ENCODE measurements at places on chromosomes 16 and 17.

- DNase-seq = no peak
Observed at GRCh38 chr16:50099957-50100648, 34.3 kb downstream of the HEATR3 start.

DNA sequence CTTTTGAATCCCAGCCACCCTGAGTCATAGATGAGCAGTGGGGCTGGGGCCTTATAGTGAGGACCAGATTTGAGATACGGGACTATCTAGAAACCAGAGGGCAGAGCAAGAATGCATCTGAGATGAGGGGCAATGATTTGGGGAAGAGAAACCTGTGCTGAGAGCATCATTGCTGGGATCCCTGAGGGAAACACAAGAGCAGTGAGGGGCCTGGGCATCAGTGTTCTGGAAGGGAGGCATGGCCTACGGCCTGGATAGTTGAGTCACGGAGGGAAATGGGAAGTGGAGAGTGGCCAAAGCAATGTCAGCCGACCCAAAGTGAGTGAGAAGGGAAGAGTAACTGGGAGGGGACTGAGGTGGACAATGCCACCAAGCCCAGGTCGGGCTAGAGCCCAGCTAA lies 5.2 kb downstream of the CAMTA2 start:
- no peak for DNase-seq

- no peak for DNase-seq
Observed at GRCh38 chr17:73586275-73586832, 57.9 kb downstream of the SDK2 start.

- DNase-seq = no peak
Observed at GRCh38 chr16:57308041-57308440, 23.6 kb upstream of the PLLP start.

GRCh38 chr17:7435676-7436555 lies 681 bp downstream of the TMEM102 start:
- DNase-seq = peak; percentile 35

DNA sequence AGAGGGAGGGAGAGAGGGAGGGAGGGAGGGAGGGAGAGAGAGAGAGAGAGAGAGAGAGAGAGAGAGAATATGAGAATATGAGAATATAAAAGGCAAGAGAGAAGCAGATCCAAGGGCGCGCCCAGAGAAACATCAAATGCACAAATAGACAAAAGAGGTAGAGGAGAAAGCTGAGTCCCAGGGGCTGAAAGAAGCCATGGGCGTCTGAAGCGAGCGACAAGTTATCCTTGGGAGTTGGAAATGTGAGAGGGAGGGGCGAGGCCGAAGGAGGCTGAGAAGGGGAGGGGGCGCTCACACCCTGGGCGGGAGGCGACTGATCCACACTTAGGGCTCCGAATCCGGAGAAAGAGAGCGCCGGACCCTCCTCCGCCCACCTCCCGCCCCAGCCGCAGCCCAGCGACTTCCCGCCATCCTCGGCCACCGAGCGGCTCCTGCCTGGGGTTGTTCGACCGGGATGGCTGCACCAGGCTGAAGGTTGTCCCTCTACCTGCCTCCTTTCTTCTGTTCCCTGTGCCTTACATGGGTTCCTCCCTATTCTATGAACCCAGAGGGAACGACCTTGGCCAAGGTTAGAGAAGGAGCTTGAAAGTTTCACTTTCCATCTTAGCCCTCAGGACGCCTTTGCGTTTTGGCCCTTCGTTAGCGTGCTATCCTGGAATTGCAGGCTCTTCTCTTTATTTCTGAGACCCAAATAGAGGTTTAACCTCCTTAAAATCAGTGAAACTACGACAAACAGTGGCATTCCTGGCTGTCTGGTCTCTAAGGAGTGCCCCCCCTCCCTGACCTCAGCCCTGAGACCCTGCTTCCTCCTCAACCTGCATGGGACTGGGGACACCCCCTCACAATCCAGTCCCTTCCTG lies 21.2 kb upstream of the HOXB9 start:
- no peak for DNase-seq

- DNase-seq = no peak
Observed at GRCh38 chr16:3467921-3468320, 24.4 kb downstream of the NAA60 start.

- DNase-seq = no peak
Observed at GRCh38 chr17:65229621-65229995, 92.4 kb downstream of the RGS9 start.

All from activated CD4-positive, CD25-positive, alpha-beta regulatory T cell (primary cell).